ENCODE measurements at places on chromosomes 11 and 22.

DNA sequence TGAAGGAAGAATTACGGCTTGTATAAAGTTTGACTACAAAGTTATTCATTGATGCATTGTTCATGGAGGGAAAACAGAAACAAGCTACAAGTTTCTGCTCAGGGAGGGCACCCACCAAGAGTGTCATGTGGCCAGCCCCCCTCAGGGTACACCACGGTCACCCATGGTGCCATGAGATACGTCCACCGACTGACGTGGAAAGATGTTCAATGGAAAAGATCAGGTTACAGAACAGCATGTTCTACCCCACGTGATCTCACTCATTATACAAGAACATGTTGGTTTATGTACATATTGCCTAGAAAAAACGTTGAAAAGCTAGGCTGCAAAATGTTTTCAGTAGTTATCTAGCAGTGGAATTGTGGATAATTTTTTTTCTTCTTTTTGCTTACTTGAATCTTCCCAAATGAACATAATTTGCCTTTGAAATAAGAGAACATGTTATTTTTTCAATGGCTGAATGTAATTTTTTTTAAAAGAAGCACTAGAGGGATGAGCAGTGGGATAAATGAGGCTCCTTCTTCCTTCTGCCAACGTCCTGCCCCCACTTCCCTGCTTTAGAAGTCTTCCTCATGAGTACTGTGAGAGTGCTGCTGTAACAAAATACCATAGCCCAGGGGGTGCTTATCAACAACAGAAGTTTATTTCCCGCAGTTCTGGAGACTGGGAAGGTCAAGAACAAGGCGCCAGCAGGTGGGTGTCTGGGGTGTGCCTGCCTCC, 22.5 kb downstream of the RCN1 start:
- DNase-seq: no peak

DNA sequence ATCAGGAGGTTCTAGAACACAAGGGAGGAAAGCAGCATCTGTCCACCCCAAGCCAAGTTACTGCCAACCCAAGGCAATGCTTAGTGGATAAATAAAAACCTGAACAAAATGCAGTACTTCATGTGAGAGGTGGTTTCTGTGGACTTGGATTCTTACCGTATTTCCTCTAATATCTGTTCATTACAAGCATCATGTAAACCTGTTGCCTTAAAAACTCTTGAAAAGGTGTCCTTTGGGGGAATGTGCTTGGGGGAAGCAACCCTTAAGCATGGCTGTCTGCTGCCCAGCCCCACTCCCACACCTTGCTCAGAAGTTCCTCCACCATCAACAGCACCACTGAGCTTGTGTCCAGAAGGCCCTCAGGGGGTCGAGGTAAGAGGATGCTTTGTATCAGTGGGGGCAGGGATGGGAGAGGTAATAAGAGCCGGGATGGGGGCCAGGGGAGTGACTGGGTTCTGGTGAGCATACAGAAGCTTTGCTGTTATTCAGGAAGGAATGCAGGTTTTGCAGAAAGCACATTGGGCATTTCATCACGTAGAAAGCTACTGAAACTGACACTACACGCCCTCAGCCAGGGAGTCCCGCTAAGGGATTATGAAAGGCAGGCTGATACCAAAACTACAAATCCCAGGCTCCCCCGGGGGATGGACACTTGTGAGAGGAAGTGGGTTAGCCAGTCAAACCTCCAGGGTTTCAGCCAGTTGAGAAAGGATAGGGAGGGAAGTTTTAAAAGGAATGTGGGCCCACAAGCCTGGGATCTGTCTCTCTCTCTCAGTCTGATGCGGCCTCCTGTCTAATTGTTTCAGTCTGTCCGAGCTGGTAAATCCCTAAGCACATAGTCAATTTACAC, 52.0 kb downstream of the KCNJ1 start:
- DNase-seq: peak; percentile 79

GRCh38 chr11:123187665-123188507, 7.2 kb downstream of the CLMP start:
- peak; percentile 65 for DNase-seq

- peak; percentile 39 for DNase-seq
Measured at GRCh38 chr22:35299217-35299672, 449 bp upstream of the TOM1 start.

GRCh38 chr11:120612513-120613263, 101.1 kb downstream of the GRIK4 start:
- DNase-seq: no peak

DNA sequence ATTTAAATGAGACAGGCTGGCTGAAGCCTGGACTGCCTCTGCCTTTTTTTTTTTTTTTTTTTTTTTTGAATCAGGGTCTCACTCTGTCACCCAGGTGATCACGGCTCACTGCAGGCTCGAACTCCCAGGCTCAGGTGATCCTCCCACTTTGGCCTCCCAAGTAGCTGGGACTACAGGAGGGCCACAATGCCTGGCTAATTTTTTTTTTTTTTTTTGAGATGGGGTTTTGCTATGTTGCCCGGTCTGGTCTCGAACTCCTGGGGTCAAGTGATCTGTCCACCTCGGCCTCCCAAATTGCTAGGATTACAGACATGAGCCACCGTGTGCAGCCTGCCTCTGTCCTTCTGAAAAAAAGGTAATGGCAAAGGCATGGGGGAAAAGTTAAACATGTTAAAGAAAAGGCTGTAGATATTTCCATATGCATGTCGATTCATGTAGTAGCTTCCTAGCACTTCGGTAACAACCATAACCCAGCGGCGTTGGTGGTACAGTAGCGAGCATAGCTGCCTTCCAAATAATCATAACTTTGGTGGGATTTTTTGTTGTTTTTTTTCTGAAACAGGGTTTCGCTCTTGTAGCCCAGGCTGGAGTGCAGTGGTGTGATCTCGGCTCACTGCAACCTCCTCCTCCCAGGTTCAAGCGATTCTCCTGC, 48.8 kb downstream of the MCHR1 start:
- DNase-seq: no peak

GRCh38 chr22:42414565-42415303, 17.5 kb downstream of the NFAM1 start:
- no peak for DNase-seq

DNA sequence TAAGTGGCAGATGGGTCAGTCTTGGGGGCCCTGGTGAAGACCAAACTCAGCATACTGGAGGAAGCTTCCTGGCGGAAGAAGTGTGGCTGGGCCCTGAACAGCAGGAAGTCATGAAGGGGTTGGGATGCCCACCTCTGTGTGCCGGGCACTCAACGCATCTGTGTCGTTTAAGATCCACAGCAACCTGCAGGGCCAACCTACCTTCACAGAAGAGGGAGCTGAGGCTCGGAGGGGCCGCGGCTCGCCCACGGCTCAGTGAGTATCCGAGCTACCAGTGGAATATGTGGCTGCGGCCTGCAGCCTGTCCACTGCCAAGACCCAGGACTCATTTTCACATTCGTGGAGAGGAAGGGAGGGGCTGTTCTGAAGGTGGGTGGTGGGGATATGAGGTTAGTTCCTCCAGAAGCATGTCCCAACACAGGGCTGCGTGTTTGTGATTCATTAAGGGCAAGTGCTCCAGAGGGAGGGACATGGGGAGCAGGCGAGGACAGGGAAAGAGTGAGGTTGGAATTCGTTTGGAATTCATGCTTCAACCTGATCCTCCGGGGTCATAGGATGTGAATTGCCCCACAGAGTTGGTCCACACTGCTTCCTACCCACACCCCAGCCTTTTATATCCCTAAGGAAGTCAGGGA, 99.6 kb downstream of the MPPED1 start:
- DNase-seq: no peak

DNA sequence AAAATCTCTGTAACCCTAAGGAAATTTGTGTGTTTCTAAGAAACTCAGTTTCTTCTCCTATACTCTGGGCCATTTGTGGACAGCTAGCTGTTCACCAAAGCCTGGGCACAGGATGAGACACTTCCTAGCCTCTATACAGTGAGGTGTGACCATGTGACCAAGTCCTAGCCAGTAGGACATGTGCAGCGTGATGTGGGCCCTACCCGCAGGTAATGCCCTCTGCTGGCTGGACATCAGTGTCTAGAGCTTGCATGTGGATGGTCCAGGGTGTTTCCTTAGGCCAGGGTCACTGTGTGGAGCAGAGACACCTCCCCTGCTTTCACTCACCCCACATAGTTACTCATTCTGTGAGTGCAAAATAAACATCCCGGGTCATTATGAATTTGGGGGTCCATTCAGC, 100.5 kb downstream of the LARGE1 start:
- DNase-seq: no peak

DNA sequence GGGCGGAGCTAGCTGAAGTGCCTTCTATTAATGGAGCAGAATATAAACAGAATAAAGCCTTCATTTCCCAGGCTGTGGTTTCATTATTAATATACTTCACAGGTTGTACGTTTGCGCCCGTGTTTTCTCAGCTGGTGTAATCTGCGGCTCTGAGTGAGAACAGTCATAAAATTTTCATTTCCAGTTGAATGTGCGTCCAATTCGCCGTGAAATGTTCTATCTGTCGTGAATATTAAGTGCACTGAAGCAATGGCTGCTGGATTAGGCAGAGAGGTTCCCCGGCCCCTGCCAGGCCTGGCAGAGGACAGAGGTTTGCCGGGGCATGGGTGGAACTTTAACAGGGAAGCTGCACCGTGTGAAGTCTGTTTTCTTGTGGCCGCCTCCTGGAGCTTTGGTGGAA, 874.4 kb downstream of the NTM start:
- DNase-seq: no peak

- DNase-seq: no peak
Measured at GRCh38 chr11:45679806-45680205, 14.4 kb upstream of the CHST1 start.

GRCh38 chr11:60396382-60396781, at the start of gene MS4A14:
TSS of gene MS4A14 (plus strand) at chr11:60396459. CDS start at chr11:60396579, 120 bp downstream.
- DNase-seq: no peak

GRCh38 chr11:65932558-65932919, 12.7 kb upstream of the TSGA10IP start:
- peak; percentile 18 for DNase-seq

DNA sequence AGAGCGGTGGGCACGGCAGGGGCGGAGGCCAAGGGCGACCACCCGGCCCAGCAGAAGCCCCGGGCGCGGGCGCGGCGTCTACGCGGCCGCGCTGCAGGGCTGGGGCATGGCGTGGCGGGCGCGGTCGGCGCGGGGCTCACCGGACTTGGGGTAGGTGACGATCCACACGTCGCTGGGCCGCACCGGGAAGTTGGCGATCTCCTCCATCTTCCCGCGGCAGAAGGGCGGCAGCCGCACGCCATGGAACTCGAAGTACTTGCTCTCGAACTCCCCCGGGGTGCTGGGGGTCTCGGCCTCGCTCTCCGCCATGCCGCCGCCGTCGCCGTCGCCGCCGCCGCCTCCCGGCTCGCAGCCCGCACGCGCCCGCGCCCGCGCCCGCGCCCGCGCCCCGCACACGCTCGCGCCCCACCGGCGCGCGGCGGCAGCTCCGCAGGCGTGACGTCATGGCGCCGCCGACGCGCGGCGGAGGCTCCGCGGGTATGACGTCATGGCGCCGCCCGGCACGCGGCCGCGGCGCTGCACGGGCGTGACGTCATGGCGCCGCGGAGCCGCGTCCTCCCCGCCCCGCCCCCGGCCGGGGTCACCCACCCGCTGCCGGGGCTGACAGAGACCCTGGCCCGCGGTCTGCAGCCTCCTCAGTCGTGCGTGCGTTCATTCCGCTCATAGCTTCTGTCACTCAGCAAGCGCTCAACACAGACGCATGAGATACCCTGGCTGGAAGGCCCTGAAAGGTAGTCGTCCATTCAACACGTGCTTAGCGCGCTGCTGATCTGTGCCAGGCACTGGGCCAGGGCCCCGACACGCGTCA, at the start of gene SULT4A1:
Gene SULT4A1 (minus strand): TSS at position 440 of the 808 bp plus-strand sequence. CDS start 131 bp downstream, at position 309.
- DNase-seq: peak; percentile 66

- DNase-seq: no peak
Measured at GRCh38 chr11:92357344-92357743, 132.7 kb downstream of the FAT3 start.

GRCh38 chr11:16779436-16779835, 41.0 kb downstream of the C11orf58 start:
- no peak for DNase-seq

DNA sequence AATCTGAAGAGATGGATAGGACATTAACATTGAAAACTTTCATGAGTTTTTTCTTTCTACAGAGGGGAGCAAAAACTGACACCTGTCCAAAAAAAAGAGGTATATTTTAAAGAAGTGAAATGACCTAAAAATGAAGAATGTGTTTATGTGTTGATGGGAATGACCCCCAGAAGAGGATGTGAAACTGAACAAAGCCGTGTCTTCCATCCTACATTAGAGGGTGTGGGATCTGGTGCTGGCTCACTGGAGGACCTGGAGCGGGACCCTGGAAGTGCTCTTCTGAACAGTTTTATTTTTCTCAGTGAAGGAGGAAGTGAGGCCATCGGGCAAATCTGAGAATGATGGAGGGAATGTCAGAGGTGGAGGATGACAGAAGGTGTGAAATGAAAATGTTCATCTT, 470.1 kb downstream of the NTM start:
- DNase-seq: no peak

DNA sequence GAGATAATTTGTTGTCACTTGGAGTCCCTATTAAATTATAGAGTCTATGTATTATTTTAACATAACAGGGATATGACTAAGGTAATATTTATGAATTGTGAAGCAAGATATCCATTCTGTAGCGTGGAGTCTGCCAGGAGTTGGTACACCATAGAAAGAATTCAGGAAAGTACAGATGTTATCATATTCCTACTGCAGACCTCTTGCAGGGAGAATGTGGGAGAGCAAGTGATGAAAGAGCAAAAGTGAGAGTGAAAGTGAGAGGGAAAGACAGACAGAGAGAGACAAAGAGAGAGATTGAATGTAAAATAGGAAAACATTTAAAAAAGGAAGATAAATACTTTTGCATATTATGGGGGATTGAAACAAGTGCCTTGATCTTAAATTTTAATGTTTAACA, 468.8 kb downstream of the CNTN5 start:
- DNase-seq: no peak

DNA sequence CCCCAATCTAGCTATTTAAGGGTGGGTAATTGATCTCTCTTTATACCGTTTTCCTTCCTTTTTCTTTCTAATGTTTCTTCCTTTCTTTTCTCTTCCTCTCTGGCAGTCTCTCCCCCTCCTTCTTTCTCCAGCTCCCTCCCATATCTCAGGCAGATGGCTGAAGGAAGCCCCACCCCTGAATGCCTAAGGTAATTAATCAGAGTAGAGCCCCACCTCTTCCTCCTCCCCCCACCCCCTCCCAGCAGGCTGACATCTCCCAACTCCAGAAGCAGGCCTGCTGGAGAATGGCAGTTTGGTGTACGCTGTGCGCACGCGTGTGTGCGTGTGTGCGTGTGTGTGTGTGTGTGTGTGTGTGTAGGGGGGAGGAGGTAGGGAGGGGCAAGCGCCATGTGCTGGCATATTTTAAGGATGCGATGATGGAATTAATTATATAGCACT, 122.6 kb downstream of the APOL5 start:
- DNase-seq: peak; percentile 97

GRCh38 chr11:47035108-47035507, 98.5 kb downstream of the CSTPP1 start:
- DNase-seq: no peak

DNA sequence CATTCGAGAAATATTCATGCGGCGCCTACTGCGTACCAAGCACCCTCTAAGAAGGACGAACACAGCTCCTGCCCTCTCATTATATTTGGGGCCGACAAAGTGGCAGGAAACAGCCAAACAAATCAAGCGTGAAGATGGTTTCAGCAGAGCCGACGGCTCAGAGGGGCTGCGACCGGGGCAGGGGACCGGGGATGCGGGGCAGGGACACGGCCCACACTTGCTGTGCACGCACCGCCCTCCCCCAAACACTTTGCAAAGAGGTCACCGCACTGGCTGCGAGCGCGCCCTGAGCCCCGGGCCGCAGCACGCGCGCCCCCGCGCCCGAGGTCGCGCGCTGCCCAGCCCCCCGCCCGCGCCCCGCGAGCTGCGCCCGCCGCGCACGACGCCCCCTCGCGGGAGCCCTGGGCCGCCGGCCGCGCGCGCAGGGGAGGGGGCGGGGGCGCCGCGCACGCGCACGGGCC, 255 bp upstream of the SYNGR1 start:
- peak; percentile 78 for DNase-seq

All from astrocyte of the hippocampus (primary cell).